Ascending aorta (tissue), 2 donors: ENCODE measurements at places on chromosomes 7 and 10.

GRCh38 chr7:21887779-21888178, 57.9 kb downstream of the CDCA7L start:
- no peaks in the 10 kb centered on the region for H3K4me1 ChIP-seq
- DNase-seq, result no peak
- H3K27ac ChIP-seq, result no peak overlapping the region
- no peaks in the 10 kb centered on the region for H3K36me3 ChIP-seq
- H3K27me3 ChIP-seq, result no peaks in the 10 kb centered on the region

DNA sequence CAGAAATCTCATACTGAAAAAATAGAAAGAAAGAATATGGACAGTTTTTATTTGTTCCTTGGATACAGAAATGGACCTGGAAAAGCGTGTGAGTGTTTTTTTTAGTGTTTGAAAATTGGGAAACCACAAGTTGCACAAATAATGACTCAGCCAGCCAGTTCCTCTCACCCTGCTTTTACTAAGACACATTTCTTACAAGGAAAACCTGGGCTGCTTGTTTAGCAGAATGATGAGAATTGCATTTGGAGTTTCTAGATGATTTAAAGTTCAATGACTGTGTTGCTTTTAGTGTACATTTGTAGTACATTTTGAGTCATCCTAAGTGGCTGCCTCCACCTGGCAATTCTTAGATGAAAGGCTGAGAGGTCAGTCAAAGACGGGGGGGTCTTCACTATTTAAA, 218.7 kb downstream of the ABCA13 start:
- no peak overlapping the region for H3K4me3 ChIP-seq
- no peaks in the 10 kb centered on the region for H3K27me3 ChIP-seq
- no peaks in the 10 kb centered on the region for H3K4me1 ChIP-seq

- no peaks in the 10 kb centered on the region for H3K27me3 ChIP-seq
- H3K27ac ChIP-seq, result no peak overlapping the region
- no peaks in the 10 kb centered on the region for H3K36me3 ChIP-seq
- no peak overlapping the region for H3K4me3 ChIP-seq
Observed at GRCh38 chr10:121848082-121848481, 79.7 kb downstream of the ATE1 start.

- H3K27me3 ChIP-seq, result no peaks in the 10 kb centered on the region
- no peak for DNase-seq
- no peak overlapping the region for H3K27ac ChIP-seq
Observed at GRCh38 chr7:23788843-23789242, 78.8 kb downstream of the STK31 start.

- H3K36me3 ChIP-seq, result peaks cover 5% of the 10 kb centered on the region
- no peak overlapping the region for H3K27ac ChIP-seq
- no peak for DNase-seq
- H3K27me3 ChIP-seq, result no peaks in the 10 kb centered on the region
- H3K4me1 ChIP-seq, result no peaks in the 10 kb centered on the region
Observed at GRCh38 chr10:96860631-96861277, 28.7 kb downstream of the LCOR start.
